Spinal cord (tissue), 10 donors: ENCODE measurements at places on chromosomes 11 and 22. TPM values are rescaled to one million over a fixed set of nuclear protein-coding genes. Genes with fewer than 3 reads are reported as not detected.

ZBTB3 gene
- polyA plus RNA-seq = 6.8 TPM

RASD2 gene
- 12.0 TPM for polyA plus RNA-seq

RCOR2 gene
- 23.9 TPM for polyA plus RNA-seq

OR5AP2 gene
- not detected for polyA plus RNA-seq

C11orf86 gene
- polyA plus RNA-seq = 0.18 TPM

INS gene
- not detected for polyA plus RNA-seq

RIMBP3B gene
- polyA plus RNA-seq = not detected

ATM gene
- 55.0 TPM for polyA plus RNA-seq

C11orf65 gene
- 0.84 TPM for polyA plus RNA-seq

C11orf21 gene
- polyA plus RNA-seq = 0.92 TPM

EIF3D gene
- polyA plus RNA-seq = 125 TPM

GANAB gene
- 195 TPM for polyA plus RNA-seq

TIRAP gene
- polyA plus RNA-seq = 17.3 TPM

APOL5 gene
- not detected for polyA plus RNA-seq

TRIM48 gene
- polyA plus RNA-seq = not detected

CBX6 gene
- 68.9 TPM for polyA plus RNA-seq

RBM4B gene
- polyA plus RNA-seq = 77.5 TPM

FZD4 gene
- 8.4 TPM for polyA plus RNA-seq

H19 gene
- 701 TPM for polyA plus RNA-seq

ST14 gene
- polyA plus RNA-seq = 1.6 TPM

RPS6KA4 gene
- polyA plus RNA-seq = 20.7 TPM

SUSD2 gene
- 20.9 TPM for polyA plus RNA-seq

MTFP1 gene
- polyA plus RNA-seq = 6.3 TPM

KCNQ1 gene
- polyA plus RNA-seq = 3.1 TPM

OR5AR1 gene
- polyA plus RNA-seq = not detected

DDI1 gene
- polyA plus RNA-seq = not detected

MS4A8 gene
- not detected for polyA plus RNA-seq

OR8D4 gene
- not detected for polyA plus RNA-seq

LIPT2 gene
- polyA plus RNA-seq = 3.0 TPM
